Fibroblast of skin of right quadriceps (primary cell): ENCODE measurements at places on chromosomes 13 and 19.

DNA sequence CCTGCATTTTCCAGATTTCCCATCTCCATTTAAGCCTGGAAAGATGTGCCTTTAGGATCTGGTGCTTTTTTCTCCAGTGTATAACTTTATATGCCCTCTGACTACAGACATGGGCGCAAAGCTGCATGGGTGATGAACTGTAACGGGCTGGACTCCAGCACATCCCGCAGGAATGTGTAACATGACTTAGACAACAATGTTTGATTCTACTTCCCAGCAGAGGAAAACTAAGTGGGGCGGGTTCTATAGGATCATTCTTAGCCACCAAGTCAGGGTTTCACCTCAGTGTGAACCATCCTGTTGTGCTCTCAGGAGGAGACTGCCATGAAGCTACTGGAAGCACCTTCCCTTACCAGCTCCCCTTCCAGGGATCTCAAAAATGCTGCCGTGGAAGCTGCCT is 93.2 kb upstream of the SERP2 start:
- DNase-seq, result peak; percentile 59

- no peak for DNase-seq
These were observed 96.8 kb downstream of the SUCLA2 start for GRCh38 chr13:47904241-47904640.

DNA sequence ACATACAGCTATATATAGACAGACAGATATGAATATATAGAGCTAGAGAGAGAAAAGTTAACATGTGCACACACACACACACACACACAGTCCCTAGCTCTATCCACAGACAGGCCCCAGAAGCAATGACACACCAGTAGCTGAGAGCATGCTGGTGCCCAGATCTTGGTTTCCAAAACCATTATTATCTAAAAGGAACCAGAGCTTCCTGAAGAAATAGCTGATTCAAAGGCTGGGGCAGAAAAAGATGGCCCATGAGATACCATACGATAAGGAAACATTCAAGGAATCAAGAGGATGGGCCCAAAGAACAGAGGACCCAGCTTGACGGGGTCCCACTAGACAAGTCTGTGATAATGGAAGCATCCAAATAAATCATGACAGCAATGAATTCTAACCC is 53.4 kb downstream of the ABCC4 start:
- DNase-seq, result no peak

- DNase-seq, result no peak
These were observed 184.2 kb downstream of the SUCLA2 start for GRCh38 chr13:47816831-47817230.

GRCh38 chr13:95605448-95606125 is 38.9 kb downstream of the DZIP1 start:
- no peak for DNase-seq

GRCh38 chr13:54945973-54946372 is 1917.4 kb downstream of the OLFM4 start:
- DNase-seq, result no peak

GRCh38 chr19:18223860-18224524 is 2.2 kb downstream of the PDE4C start:
- DNase-seq, result no peak

DNA sequence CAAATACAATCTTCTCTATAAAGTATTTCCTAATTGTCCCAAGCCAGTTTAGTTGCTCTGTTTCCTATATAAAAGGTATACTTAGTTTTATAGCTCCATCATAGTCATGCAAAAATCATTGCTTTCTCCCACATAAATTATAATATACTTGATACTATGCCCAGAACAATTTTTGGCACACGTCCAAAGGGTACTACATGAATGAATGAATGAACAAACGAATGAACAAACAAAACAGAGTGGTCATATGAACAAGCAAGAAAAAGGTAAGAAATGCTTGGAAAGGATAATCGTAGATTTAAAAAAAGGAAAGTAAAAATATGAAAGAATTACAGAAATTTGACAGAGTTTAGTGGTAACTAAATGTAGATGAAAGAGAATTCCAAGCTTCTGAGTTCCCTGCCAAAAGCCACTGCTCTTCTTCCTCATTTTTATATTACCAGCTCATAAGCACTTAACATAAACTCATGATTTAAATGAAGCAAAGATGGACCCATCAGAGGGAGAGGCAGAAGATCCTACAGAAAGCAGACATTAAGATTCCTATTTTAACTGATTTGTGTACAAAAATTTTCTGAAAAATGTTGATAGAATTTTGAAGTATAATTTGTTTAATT is 123.2 kb downstream of the ENOX1 start:
- peak; percentile 74 for DNase-seq

DNA sequence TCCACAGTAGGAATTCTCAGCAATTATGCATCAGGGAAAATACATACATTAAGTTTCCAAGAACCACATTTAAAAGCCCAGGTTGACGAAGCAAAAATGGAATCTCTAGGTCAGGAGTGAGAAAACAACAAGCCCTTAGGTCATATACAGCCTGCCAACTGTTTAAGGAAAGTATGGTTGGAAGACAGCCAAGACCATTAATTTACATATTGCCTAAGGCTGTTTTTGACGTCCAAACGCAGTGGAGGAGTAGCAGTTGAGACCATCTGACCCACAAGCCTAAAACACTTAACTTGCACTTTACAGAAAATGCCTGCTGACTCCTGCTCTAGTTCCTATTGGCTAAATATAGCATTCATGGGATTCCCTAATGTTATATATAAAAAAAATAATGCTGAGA is 299.0 kb downstream of the ITGBL1 start:
- peak; percentile 81 for DNase-seq

- no peak for DNase-seq
These were observed 117.6 kb downstream of the GGACT start for GRCh38 chr13:100470866-100471505.

- DNase-seq, result no peak
These were observed 94.5 kb downstream of the ANKRD10 start for GRCh38 chr13:110820322-110820721.
